GM12891 (cell line): ENCODE measurements at places on chromosomes 12 and 14.

DNA sequence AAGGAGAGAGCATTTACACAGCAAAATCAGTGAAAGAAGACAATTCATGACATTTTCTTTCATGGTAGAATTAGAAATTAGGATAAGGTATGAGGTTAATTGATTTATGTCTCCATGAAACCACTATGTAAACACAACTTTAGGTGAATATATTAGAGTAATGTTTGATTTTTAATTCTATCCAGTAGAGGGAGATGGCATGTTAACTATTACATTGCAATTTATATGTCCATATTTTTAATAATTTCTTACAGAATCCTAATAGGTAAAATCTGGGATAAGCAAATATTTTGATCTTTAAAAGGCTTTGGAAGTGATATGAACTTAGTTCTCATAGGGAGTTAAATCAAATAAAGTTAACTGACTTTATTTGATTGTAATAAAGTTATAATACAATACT, 373.4 kb upstream of the PDE3A start:
- no peak for DNase-seq

DNA sequence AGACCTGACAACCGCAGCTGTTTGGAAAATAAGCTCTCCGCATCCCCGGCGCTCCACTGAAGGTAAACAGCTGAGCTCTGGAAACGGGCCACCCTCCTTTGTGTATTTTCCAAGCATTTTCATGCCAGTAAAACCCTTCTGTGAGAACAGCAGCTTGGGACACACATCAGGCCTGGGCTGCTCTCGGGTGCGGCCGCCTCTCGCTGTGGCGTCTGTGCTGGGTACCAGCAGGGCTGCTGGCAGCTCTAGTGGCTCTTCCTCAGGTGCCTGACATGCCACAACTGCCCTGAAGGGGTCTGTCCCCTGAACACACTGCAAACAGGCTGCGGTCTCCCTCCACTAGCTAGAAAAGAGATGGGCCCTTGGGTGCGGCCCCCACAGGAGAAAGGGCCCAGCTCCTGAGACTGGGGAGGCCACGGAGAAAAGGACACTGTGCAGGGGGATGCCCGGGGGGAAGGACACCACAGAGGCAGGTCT, 96.3 kb downstream of the ITPK1 start:
- no peak for DNase-seq

DNA sequence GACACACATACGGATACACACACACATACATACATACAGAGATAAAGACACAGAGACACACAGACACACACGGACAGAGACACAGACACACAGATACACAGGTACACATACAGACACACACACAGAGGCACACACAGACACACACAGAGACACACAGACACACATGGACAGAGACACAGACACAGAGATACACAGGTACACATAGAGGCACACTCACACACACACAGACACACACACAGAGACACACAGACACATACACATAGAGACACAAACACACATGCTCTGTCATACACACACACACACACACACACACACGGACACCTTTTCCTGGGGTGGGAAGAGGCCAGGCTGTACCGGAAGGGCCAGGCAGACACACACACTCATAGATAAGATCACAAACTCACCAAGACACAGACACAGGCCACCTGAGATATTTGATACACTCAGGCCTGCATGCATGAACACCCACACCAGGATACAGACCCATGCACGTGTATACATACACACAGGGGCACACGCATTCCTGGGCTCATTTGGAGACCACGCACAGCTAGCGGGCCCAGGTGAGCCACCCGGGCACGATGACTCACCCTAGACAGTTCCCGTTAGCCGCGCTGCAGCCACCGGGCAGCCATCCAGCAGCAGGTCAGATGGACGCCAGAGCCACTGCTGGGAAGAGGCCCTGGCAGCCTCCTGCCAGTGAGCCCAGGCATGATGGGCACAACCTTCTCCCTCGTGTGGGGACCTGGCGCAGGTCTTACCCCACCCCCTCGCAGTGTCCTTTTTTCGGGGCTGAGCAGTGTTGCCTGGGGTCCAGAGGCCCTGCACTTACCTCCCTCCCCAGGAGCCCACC, 1.8 kb upstream of the AHNAK2 start:
- DNase-seq = no peak

GRCh38 chr12:124734224-124734788, 129.4 kb downstream of the SCARB1 start:
- DNase-seq = no peak

GRCh38 chr14:60645126-60645741, 4.0 kb downstream of the SIX1 start:
- no peak for DNase-seq

DNA sequence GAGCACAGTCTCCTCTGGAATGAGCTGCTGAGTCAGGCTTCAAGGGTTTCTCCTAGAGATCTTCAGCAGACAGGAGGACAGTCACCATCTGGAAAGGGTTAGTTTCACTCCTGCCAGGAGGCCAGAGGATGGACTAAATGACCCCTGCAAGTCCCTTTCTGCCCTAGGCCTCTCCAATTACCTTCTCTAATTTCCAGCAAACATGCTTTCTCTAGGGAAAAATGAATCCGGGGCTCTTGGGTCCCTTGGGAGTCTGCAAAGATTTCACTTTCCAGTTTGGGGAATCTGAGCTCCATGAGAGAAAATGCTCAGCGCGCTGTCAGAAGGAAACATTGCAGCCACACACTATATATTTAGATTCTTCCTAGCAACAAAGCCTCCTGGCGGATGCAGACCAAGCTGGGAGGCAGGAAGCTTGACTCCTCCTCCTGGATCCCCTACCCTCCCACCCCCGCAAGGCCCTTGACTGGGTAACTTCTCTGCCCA, 184.4 kb upstream of the CCND2 start:
- DNase-seq = no peak

DNA sequence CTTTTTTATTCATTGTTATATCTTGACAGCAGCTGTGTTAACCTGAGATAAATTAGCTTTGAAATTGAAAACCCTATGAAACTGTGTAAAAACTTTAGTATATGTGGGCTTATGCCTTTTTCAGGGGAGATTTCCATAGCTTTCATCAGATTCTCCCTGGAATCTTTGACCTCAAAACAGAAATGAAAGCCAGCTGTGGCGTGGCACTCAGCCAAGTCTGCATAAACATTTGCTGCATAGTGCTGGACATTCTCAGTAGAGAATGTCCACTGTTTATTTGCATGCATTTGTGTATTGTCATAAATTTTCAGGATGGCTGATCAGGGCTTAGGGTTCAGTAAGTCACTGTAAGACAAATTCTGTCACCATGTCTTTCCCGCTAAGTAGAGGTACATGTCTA, 115.3 kb upstream of the NAP1L1 start:
- DNase-seq = no peak

DNA sequence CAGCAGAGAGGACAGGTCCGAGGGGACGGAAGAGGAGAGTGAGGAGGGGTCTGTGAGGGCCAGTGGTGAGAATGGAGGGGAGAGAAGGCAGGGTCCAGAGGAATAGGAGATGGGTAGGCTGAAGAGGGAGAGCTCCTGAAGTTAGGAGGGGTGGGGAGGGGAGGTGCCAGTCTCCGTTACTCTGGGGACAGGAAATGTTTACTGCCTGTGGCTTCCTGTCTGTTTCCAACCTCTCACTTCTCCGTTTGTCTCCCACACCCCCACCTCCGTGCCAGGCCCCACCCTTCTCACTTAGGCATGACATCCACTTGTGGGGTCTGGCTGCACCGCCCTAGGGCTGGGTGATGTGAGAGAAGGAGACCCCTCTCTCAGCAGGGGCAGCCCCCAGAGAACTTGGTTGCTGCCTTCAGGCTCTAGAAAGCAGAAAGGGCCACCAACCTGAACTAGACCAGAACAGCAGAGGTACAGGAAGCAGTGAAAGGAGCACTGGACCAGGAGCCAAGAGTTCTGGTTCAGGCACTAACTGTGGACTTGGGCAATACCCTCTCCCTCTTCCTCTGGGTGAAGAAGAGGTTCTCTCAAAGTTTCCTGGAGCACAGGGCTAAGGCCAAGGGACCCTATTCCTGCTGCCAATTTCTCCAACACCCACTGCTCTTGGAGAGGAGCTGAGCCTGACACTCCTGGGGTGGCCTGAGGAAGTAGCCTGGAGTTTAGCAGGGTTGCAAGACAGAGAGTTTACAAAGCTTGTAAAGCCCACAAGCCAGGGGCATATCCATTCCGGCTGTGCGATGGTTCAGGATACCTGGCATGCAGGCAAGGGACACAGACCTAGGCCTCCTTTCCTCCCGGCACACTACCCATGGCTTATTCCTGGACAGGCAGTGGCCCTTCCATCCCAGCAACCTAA, 5.5 kb downstream of the ITGA5 start:
- peak; percentile 59 for DNase-seq

DNA sequence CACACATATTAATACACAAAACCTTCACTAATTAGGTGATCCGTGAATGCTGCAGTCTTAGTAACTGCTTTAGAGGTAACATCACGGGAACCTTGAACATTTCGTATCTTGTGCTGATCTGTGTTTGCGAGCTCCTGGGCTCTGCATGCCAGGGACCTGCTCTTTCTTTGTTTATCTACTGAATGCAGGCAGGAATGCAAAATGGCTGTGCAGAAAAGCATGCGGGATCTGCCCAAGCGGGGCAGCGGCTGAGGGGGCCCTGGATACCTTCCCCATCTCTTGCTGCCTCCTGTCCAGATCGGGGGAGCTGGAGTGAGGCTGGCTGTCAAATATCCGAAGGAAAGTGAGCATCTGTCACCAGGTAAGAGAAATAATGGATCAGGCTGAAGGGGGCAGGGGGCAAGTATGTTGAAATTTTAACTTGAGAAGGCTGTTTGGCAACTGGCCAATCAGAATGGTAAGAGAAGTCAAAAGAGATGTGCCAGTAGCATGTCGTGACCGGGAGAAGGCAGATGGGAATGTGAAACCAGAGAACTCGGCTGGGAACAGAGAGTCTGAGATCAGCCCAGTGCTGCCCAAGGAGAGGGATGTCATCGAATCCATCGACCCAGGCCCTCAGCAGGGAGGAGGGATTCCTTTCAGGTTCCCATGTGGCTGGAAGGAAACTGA, 191.4 kb downstream of the TTC7B start:
- no peak for DNase-seq

GRCh38 chr12:114238808-114239207, 167.1 kb downstream of the TBX5 start:
- no peak for DNase-seq

GRCh38 chr12:495466-495865, 35.7 kb downstream of the B4GALNT3 start:
- DNase-seq = no peak

DNA sequence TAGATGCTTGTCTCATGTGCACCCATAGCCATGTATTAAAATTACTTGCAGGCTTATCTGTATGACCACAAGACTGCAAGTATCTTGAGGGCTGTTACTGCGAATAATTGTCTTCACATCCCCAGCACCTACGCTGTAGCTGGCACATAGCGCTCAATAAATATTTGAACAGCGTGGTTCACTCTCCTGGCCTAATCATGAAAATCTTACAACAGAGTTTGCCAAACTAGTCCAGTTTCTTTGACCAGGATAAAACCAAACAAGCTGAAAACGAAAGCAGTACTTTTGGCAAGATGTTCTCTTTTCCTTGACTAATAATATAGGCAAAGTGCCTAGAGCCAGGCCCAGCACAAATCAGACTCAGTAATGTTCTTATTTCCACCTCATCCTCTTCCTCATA, 106.7 kb downstream of the RPS29 start:
- no peak for DNase-seq

GRCh38 chr14:58669556-58670200, 31.9 kb downstream of the DACT1 start:
- DNase-seq = no peak

DNA sequence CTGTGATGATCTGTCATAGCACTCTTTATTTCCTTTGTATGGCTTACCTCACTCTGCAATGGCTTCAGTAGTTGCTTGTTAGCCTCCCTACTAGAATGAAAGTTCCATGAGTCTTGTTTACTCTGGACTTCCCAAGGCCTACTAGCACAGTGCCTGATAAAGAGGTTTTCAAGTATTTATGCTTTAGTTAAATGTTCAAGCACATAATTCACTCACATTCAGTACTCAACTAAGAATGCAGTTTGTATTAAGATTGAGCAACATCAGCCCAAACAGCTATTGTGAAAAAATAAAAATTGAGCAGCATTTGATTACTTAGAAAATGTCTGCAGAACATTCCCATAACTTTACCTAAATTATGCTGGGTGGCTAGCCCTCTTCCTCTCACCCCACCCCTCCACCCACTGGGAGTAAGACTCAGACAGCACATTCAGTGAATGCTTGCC, 158.9 kb upstream of the AMIGO2 start:
- DNase-seq = no peak

GRCh38 chr14:62546862-62547474, 498.3 kb downstream of the KCNH5 start:
- no peak for DNase-seq

GRCh38 chr12:120428597-120429229, 9.2 kb upstream of the COX6A1 start:
- DNase-seq = no peak

DNA sequence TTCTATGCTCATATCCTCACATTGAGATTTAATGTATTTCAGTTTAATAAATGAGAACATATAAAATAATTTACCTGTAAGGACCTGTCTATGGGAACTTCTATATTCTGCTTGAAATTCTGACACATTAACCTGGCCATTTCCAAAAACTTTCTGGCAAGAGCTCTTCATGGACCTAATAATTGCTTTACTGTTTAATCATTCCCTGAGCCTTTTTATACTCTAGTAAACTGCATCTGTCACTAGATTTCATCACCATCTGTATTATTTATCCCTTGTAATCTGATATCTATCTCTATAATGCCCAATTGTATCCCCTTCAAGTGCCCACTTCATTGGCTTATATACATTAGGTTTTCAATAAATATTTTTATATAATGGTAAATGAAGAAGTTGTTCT, 327.7 kb downstream of the RAD51B start:
- no peak for DNase-seq

DNA sequence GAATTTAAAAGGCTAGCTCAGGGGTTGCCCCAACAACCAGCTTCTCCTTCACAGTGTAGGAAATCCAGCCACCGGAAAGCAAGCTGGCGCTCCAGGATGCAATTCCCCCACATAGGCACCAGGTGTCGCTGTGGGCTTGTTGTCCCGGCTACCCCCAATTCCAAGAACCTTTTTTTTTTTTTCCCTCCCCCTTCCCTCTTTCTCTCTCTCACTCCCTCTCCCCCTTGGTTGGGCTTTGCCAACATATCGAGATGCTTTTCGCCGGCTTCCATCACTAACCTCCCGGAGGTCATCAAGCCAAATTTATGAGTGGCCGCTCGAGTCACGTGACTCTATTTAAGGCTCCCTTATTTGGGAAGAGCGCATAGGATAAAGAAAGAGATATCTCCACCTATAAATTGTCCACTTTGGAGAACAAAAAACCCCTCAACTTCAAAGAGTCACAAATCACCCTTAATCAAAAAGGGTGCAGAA, at the start of gene HOXC5:
Gene HOXC5, plus strand, starts transcription at position 424 of the 474 bp plus-strand sequence. CDS start 73 bp downstream, outside the sequence.
- peak; percentile 67 for DNase-seq
